Fibroblast of the aortic adventitia (primary cell): ENCODE measurements at places on chromosomes 4 and X. TPM values are rescaled to one million over a fixed set of nuclear protein-coding genes. Genes with fewer than 3 reads are reported as not detected.

MMAA gene
- total RNA-seq, result 9.2 and 15.9 TPM in 2 replicates

HERC5 gene
- 1.5 and 16.1 TPM in 2 replicates for total RNA-seq

TASL gene
- total RNA-seq, result not detected in 2 replicates

BRS3 gene
- total RNA-seq, result not detected in 2 replicates

PITX2 gene
- total RNA-seq, result 0.18 and 1.4 TPM in 2 replicates

ASMT gene
- not detected in 2 replicates for total RNA-seq

RS1 gene
- total RNA-seq, result not detected in 2 replicates

SMPX gene
- total RNA-seq, result not detected in 2 replicates

DNAAF6 gene
- not detected in 2 replicates for total RNA-seq

DMRTC1 gene
- total RNA-seq, result not detected in 2 replicates

HEPH gene
- total RNA-seq, result 29.5 and 52.8 TPM in 2 replicates

PNMA6A gene
- 1.3 and 14.9 TPM in 2 replicates for total RNA-seq

SMC1A gene
- total RNA-seq, result 11.4 and 40.0 TPM in 2 replicates

XK gene
- total RNA-seq, result 0.09 TPM in 1 of 2 replicates, not detected in the other

CENPVL1 gene
- 0.41 TPM in 1 of 2 replicates, not detected in the other for total RNA-seq

SPANXN3 gene
- total RNA-seq, result not detected in 2 replicates

- no peak for DNase-seq
Observed at GRCh38 chr4:26131711-26132110, 189.1 kb upstream of the RBPJ start.

DNA sequence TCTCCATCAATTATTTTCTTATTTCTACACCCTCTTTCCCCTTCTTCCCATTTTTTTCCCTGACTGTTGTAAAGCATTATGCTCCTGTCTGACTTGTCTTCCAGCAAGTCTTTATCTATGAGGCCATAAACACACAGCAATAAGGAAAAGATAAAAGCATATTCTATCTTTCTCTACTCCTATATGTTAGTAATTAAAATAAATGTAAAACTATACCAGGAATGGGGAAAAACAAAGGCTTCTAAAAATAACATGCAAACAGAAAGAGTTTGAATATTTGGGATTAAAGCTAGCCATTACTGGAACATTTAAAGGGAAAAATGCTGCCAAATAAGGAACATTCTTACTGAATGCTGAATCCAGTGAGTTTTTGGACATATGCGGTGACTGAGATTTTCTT is 471.7 kb upstream of the HS3ST1 start:
- peak; percentile 29 for DNase-seq

- no peak for DNase-seq
Observed at GRCh38 chr4:173024203-173024602, 144.4 kb upstream of the GALNT7 start.

DNA sequence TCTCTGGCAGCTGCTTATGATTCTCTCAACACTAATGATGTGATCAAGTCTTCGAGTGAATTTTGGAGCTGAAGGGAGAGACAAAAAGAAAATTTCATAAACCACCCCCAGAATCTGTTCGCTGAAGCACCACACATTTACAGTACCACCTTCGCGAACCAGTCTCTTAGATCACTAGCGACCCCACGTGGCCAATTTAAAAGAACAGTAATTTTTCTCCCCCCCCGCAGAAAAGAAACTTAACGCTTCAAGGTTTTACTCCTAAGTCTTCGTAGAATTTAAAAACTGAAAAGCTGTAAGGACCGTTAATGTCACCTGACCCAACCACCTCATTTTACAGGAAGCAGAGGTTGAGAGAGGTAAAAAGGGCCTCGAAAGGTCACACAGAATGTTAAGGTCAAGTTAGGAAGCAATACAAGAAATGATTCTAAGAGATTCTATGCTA is 187.5 kb downstream of the QDPR start:
- DNase-seq, result peak; percentile 84

GRCh38 chr4:187929024-187929423 is 66.5 kb upstream of the ZFP42 start:
- DNase-seq, result no peak

- no peak for DNase-seq
Observed at GRCh38 chrX:124829930-124830329, 483.6 kb downstream of the SH2D1A start.

DNA sequence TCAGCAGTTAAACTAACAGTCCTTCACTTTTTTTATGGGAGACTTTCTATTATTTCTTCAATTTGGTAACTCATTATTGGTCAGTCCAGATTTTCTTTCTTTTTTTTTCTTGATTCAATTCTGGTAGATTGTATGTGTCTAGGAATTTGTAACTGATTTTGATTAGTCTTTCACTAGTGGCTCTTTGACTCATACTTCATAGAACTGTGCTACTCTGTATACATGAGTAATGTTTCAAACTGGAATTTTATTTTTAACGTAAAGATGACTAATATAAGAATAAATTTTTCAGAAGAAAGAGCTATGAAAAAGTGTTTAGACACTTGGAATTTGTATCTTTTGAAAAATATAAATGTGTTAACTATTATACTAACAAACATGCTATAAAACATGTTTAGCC is 813.0 kb downstream of the TRAM1L1 start:
- no peak for DNase-seq

GRCh38 chr4:5573965-5574364 is 134.4 kb downstream of the EVC2 start:
- no peak for DNase-seq

GRCh38 chrX:136112286-136112685 is 35.0 kb upstream of the FHL1 start:
- no peak for DNase-seq

- peak; percentile 78 for DNase-seq
Observed at GRCh38 chr4:4430492-4431195, 43.7 kb downstream of the NSG1 start.

DNA sequence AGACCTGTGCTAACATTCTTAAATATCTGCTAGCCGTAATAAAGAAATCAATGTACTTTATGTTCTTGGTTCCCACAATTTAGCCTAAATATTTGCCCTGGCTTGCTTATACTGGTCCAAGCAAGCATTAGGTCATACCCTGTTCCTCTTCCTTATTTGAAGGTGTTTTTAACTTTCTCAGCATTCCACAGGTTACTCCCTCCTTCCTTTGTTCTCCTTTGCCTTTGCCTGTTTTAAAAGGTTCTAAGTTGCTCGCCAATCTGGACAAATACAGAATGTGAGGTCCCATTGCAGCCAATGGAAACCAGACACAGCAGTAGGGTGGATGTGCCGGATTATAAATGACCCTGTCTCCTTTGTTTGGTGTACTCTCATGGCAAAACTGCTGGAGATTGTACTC is 436.8 kb upstream of the PCDH7 start:
- DNase-seq, result no peak

DNA sequence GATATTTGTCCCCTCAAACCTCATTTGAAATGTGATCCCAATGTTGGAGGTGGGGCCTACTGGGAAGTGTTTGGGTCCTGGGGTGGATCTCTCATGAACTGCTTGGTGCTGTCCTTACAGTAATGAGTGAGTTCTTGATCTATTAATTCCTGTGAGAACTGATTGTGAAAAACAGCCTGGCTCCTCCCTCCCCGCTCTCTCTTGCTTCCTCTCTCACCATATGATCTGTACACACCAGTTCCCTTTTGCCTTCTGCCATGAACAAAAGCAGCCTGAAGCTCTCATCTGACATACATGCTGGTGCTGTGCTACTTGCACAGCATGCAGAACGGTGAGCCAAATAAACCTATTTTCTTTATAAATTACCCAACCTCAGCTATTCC is 11.2 kb upstream of the YIPF7 start:
- DNase-seq, result no peak

DNA sequence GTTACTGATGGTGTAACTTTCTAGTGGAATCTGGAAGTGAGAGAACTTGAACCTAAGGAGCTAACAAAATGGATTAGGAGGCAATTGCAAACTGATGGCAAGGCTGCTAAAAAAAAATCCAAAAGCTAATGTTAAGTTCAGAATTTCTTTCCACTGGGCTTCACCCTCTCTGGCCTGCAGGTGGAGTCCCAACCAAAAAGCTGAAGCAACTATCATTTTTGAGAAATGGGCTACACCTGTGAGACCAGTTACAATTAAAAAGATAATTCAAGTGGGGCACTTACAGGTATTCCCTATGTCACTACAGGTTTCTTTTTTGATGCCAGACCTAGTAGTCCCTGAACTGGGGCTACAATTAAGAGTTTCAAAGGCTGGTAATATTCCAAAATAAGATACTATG is 142.1 kb upstream of the FTHL17 start:
- DNase-seq, result peak; percentile 11

DNA sequence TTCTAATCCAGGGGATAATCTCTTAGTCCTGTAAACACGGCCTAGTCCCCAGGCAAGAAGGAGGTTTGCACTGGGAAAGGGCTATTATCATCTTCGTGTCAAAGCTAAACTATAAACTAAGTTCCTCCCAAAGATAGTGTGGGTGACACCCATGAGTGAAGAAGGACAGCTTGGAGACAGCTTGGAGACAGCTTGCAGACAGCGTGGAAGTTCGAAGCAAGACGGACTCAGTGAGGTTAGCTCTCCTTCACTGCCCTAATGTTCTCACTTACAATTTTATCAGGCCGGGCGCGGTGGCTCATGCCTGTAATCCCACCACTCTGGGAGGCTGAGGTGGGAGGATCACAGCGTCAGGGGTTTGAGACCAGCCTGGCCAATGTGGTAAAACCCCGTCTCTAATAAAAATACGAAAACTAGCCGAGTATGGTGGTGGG is 19.2 kb upstream of the PLCXD1 start:
- DNase-seq, result no peak

DNA sequence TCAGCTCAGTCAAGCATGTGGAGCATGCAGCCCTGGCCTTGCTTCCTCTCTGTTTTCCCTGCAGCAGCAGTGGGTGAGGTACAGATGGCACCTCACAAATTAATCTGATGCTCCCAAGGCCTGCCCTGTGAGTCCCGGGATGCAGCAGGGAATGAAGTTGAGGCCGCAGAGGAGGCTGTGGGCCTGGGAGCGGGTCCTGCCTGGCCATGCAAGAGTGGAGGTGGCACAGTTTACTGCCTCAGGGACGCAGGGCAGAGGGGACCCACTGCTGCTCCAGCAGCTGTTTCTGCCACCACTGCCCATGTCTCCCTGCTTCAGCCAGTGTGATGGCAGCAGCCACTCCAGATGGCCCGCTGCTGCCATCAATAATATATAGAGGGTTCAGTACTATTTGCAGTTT is 474.6 kb downstream of the EPHA5 start:
- DNase-seq, result no peak

DNA sequence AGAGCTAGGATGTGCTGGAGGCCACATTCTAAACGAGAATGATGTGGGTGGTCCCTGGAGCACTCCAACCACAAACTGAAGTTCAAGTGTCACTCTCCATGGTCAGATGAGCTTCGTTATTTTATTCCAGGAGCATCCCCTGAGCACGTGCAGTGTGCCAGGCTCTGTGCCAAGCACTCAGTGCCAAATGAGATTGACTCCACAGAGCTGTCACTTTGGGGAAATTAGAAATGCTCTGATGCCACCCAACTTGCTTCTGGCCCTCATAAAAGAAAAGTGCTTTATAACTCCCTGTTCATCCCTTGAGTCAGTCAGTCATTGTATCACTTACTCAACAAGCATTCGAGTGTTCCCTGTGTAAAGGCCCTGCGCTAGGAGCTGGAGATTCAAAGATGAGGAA is 91.2 kb downstream of the RTL5 start:
- DNase-seq, result no peak

DNA sequence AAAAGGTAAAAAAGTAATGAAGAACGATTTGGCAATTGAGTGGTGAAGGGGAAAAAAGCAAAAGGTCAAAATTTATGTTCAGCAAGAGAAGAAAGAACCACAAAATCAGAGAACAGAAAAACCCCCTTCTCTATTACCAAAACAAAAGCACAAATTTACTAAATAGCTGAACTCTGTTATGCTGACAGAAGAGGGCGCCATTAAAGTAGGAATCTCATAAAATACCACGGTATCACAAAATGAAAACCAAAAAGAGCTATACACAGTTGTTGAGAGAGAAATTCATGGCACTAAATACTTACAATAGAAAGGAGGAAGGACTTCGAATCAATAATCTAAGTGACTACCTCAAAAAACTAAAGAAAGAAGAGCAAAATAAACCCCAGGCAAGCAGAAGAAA is 69.6 kb upstream of the CXorf66 start:
- peak; percentile 8 for DNase-seq

GRCh38 chr4:103303011-103303410 is 104.9 kb upstream of the CENPE start:
- no peak for DNase-seq

- no peak for DNase-seq
Observed at GRCh38 chr4:112966701-112967488, 82.6 kb upstream of the ANK2 start.

- DNase-seq, result no peak
Observed at GRCh38 chrX:131977619-131978018, 45.5 kb upstream of the STK26 start.

- DNase-seq, result no peak
Observed at GRCh38 chr4:67581208-67581857, 22.8 kb downstream of the STAP1 start.

- no peak for DNase-seq
Observed at GRCh38 chr4:175092114-175092513, 174.0 kb downstream of the ADAM29 start.

DNA sequence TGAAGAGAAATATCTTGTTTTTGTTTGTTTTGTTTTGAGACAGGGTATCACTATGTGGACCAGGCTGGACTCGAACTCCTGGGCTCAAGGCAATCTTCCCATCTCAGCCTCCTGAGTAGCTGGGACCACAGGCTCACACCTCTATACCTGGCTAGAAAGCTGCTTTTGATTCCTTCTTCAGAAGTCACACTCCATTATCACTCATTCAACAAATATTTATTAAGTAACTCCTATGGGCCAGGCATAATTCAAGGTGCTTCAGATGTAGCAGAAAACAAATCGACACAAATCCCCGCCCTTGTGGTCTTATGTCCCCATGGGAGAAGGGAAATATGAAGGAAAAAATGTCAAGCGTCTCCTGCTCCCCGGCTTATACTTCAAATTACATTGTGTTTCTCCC is 72.6 kb upstream of the DHX15 start:
- no peak for DNase-seq

- peak; percentile 91 for DNase-seq
Observed at GRCh38 chrX:131816551-131817136, 206.5 kb upstream of the STK26 start.

DNA sequence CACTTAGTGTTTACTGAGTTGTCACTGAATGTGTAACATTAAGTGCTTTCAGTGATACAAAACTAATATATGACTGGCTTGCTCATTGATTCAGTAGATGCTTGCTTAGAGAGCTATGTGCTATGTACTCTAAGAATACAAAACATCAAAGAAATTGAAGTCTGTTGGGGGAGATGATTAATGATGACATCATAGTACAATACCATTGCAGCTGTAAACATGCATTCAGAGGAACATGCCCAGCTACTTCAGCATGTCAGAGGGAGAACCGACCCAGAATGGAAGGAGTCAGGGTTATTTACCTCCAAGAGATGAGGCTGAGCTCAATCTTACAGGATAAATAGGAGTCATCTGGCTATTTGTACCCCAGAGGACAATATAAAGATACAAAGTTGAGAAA is 290.8 kb downstream of the TENM3 start:
- DNase-seq, result peak; percentile 5

- DNase-seq, result no peak
Observed at GRCh38 chr4:108831886-108832285, 69.0 kb upstream of the ETNPPL start.

DNA sequence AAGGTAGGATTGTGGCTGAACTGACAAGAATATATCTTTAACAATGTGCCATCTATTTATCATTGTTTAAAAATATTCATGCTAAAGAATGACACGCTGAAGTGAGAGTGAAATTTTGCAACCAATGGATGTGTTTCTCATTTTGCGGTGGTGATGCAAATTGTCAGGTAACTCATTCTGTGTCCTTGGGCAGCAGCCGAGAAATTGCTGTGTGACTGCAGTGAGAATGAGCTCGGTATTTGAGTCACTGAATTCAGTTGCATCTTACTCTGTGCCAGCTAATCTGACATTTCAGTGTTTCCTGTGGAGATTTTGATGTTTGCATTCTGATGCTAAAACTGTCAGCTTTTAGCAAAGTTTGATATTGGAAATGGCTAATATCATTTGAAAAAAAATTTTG is 28.1 kb downstream of the MCUB start:
- DNase-seq, result no peak
